ENCODE measurements at places on chromosomes 6 and 20.

- no peak for DNase-seq
These were observed 143.6 kb upstream of the DST start for GRCh38 chr6:56786256-56786655.

DNA sequence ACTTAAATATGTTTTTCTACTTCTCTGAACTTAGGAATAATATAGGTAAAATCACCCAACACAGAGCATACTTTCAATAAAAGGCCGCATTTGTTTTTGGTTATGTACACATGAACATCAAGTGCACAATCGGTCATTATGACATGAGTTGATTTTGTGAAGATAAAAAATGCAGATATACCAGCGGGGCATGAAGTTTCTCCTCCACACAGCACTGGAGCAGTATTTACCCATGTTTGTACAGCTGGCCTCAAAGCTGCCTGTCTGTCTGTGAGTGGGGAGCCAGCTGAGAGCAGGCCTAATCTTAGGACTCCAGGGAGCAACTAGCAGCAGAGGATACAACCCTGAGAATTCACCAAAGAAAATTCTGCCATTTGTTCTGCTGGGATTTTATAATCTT lies 206.5 kb downstream of the TPBG start:
- DNase-seq: peak; percentile 8

DNA sequence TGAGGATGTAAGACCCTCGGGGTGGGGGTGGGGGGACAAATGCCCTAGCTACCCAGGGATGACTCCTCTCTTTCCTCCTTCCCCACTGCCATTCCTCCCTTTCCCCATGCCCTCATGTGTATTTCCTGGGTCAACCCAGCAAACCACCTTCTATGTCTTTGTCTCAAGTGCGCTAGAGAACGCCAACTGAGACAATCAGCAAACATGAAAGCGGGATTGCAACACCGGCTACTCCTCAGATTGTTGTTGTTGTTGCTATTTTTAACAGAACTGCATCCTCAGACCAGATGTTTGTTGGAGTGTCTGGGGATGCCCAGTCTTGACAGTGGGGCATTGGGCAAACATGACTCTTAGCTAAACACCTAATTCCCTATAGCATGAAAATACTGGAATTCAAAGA lies 39.3 kb upstream of the HIVEP1 start:
- DNase-seq: no peak

DNA sequence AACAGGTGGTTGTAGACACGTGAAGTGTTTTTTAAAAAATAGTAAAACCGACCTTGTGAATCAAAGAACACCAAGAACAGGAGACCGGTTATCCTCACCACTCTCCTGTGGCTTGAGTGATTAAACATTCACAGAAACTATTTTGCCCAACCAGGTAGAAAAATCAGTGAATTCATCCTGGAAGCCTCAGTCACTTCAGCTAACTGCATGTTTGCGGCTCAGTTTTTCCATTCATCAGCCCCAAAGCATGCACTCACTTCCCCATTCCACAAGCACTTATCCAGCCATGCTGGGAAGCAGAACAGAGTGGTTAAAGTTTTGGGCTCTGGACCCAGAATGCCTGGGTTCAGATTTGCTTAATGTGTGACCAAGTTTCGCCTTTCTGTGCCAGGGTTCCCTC lies 2.4 kb downstream of the LRRN4 start:
- DNase-seq: peak; percentile 14

GRCh38 chr20:49993301-49993751 lies 10.5 kb downstream of the SNAI1 start:
- no peak for DNase-seq

DNA sequence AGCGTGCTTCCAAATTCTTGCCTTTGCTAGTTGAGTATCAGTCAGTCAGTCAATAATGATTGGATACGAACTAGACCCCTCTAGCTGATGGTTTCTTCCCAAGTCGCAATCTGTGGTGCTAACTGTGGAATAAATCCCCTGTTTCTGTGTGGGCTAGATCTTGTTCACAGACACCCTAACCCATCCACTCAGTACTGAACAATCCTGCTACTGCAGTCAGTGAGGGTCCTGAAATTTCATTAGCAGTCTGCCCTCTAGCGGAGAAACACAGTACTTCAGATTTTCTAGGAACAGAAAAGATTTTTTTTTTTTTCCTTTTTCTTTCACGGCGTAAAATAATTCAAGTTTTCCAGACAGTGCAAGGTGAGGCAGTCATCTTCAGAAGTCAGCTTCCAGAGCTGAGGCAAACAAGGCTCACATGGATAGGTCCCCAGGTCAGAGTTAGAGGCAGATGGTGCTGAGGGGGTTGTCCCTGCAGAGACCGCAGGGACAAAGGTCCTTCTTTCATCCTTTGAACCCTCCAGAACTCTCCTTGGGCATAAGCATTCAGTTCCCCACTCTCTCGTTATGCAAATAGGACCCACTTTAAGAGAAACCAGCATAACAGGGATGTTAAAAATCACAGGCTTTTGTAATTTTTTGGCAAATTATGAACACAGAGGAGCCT lies 119.6 kb downstream of the SCML4 start:
- DNase-seq: peak; percentile 51

GRCh38 chr6:154653853-154654252 lies 79.4 kb upstream of the SCAF8 start:
- DNase-seq: peak; percentile 48

DNA sequence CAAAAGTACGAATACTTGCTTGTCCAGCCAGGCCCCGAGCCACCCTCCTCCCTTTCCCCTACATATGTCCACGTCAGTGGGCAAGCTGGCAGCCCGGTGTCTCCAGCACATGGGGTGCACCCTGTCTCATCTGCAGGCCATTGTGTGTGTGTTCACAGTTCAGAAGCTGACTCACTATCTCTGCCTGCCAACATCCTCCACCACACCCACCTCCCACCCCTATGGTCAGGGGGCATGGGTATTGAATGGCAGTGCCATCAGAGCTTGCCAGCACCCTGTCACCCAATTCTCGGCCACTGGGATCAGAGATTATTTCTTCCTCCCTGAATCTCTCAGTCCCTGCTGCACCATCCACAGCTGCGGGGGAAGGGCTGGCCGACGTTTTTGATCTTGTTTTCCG lies 195.7 kb downstream of the FARS2 start:
- peak; percentile 96 for DNase-seq

- DNase-seq: peak; percentile 6
These were observed 259.3 kb downstream of the TFAP2B start for GRCh38 chr6:51077821-51078518.

DNA sequence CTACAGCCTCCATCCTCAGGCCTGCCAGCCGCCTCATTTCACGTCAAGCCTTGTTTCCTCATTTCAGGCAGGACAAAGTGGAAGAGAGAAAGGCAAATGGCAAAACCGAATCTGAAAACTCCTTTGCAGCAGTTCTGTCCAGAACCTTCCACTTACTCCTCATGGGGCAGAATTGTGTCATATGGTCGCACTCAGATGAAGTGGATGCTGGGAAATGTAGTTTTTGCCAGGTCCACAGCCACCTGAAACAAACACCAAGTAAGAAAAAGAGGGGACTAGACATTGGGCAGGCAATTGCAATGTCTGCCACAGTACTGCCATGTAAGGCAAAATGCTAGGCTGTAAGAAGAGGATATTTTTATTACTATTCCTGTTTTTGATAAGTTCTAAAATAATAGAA lies 44.9 kb downstream of the ISM1 start:
- no peak for DNase-seq

- DNase-seq: no peak
These were observed 233.5 kb upstream of the TAB2 start for GRCh38 chr6:149084026-149084425.

- no peak for DNase-seq
These were observed 38.2 kb upstream of the AFDN start for GRCh38 chr6:167788563-167788903.
